Calu3 (cell line): ENCODE measurements at places on chromosomes 1 and 21. TPM values are rescaled to one million over a fixed set of nuclear protein-coding genes. Genes with fewer than 3 reads are reported as not detected.

- DNase-seq: peak; percentile 61
Observed at GRCh38 chr1:224211206-224211962, 28.3 kb downstream of the DEGS1 start.

- peak; percentile 57 for DNase-seq
Observed at GRCh38 chr1:43348343-43348808, 10.4 kb upstream of the CDC20 start.

- DNase-seq: no peak
Observed at GRCh38 chr1:164466001-164466421, 93.0 kb upstream of the PBX1 start.

DNA sequence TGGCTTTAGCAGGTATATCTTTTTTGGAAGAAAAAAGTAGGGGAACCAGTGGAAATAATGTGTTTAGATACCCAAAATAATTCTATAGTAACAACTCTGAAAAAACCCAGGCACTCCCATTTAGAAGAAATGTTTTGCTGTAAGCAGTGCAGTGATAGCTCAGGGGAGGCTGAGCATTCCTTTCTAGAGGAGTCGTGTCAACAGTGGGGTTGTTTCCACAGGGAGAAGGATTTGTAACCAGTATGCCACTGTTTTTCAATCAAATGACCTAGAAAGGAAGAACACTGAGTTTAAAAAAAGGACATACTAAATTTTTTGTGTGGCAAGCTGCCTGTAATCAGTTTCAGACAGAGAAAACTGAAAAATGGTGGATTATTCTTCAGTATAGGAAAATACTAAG is 2.4 kb downstream of the PGD start:
- no peak for DNase-seq

GRCh38 chr1:25068316-25068715 is 138.2 kb upstream of the RUNX3 start:
- no peak for DNase-seq

DNA sequence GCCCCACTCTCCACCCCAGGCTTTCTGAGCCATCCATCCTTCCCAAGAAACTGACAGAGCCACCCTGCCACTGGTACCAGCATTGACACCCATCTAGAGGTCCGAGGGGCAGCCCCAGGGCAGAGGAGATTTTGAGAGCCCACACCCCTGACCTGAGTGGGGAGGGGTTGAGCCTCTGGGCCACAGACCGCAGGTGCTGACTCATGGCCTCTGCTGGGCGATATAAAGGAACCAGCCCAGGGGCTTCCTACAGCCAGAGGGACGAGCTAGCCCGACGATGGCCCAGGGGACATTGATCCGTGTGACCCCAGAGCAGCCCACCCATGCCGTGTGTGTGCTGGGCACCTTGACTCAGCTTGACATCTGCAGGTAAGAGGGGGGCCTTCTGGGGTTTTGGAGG is at the start of gene PADI4:
Gene PADI4 (plus strand): TSS at position 252 of the 400 bp plus-strand sequence. CDS start 26 bp downstream, at position 278.
- no peak for DNase-seq

GRCh38 chr1:87120779-87121178 is 206.3 kb downstream of the HS2ST1 start:
- no peak for DNase-seq

DNA sequence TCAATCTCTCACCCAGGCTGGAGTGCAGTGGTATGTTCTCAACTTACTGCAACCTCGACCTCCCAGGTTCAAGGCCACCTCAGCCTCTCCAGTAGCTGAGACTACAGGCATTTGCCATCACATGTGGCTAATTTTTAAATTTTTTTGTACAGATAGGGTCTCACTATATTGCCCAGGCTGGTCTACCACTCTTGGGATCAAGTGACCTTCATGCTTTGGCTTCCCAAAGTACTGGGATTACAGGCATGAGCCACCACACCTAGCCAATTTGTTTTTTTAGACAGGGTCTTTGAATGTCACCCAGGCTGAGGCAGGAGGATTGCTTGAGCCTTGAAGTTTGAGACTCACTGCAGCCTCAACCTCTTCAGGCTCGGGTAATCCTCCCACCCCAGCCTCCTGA is 10.2 kb upstream of the USP48 start:
- no peak for DNase-seq

Gene LCE1C
- not detected in 2 replicates for total RNA-seq

Gene CFHR1
- total RNA-seq: not detected in 2 replicates
